ENCODE measurements at places on chromosomes 12 and 14. TPM values are rescaled to one million over a fixed set of nuclear protein-coding genes. Genes with fewer than 3 reads are reported as not detected.

A2ML1 gene
- total RNA-seq: not detected

GRCh38 chr14:75125617-75126016, 1.2 kb downstream of the NEK9 start:
- DNase-seq: no peak

GRCh38 chr14:24483604-24484252, 24.3 kb downstream of the CMA1 start:
- no peak for DNase-seq

DNA sequence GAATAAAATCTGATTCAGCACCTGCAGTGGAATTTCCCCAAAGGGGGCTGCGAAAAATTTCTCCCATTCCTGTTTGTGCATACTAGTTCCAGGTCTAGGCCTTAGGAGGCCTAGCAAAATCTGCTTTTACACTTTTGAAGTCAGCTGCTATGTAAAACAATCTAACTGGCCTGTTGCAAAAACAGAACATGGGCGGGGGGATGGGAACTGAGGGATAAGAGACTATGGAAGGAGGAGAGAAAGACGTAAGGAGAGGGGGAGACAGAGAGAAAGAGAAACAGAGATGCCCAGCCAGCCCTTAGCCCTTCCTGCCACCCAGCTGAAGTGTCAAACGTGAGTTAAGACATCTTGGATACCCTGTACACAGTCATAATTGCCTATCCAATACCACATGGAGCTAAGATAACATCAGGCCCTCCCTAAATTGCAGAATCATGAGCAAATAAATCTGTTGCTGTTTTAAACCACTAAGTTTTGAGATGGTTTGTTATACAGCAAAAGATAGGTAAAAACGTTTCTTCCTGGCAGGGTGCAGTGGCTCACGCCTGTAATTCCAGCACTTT, 45.6 kb downstream of the SPTLC2 start:
- DNase-seq: no peak

GRCh38 chr12:68761901-68762630, 16.1 kb downstream of the SLC35E3 start:
- DNase-seq: no peak

- DNase-seq: no peak
Measured at GRCh38 chr12:13727707-13728195, 253.7 kb downstream of the GRIN2B start.

DNA sequence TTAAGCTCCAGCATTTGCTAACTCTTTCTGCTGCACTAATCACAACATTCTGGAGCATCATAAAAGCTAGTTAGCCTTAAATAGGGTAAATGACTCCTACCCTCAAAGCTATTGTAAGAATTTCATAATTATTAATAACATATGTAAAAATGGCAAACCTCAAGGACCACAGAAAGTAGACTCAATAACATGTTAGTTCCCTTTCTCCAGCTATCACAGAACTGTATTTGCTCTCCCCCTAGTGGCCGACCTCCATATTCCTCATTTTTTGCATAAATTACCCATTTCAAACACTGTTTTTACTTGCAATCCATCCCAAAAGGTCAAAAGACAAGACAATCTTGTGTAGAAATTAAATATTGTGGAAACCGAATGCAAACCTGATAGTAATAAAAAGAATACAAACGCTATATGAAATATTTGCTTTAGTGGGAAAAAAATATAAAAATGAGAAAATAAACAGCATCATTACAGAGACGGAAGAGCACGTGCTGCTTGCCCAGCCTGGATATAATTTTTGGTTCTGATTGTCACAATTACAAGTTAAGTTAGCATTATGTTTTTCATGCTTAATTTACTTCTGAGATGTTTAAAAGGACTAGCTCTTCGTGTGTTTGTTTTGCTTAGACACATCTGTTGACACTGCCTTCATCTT, 97.9 kb downstream of the RERGL start:
- peak; percentile 17 for DNase-seq

GRCh38 chr14:77097006-77097699, 905 bp upstream of the CIPC start:
- DNase-seq: no peak

DNA sequence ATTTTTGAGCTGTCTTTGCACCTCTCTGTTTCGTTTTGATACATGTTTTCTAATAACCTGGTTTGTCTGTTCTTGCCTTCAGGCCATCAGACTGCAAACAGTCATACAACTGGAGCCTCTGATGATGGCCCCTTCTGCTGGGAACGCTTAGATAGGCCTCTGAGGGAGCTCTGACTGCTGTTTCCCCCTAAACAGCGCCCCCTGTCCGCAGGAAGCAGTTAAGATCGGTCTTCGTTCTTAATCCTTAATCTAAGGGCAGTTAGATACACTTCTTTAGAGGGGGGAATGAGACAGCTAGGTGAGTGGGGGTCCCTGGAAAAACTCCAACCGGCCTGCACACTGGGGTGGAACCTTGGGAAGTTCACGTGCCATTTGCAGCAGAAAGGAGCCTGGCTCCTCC, 1338.8 kb upstream of the SEL1L start:
- no peak for DNase-seq

DNA sequence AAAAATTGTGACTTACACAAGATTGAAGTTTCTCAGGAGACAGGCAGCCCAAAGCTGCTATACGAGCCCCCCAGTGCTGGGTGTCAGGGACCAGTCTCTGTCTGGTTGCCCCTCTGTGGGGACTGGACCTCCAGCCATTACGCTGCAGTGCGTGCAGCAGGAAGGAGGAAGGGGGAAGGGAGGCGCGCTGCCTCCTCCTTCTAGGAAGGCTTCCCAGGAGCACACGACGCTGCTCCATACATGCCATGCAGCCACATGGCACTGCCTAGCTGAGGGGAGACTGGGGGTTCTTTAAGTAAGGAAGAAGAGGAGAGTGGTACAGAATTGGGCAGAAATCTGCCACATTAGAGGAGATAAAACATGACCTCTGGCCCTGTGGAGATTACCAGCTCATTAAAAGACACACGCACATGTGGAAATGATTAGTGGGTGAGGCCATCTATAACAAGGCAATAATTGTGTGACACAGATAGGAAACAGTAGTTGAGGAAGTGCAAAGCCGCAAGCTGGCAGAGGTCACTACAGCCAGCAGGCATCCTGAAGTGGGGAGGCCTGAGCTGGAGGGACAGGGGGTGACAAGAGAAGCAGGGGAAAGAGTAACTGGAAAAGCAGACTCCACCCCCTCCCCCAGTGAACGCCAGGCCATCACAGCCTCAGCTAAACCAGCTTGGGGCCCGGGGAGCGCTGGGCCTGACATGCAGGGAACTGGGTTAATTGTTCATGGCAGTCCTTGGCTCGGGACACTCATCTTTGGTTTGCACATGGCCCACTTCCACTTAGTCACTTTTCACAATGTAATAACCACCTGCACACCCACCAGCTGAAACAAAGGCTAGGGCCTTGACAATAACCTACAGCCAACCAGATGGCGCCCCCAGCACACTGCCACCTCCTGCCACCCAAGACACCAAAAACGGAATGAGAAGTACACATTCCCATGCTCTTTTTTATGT, 39.6 kb downstream of the CCDC88C start:
- DNase-seq: no peak

DNA sequence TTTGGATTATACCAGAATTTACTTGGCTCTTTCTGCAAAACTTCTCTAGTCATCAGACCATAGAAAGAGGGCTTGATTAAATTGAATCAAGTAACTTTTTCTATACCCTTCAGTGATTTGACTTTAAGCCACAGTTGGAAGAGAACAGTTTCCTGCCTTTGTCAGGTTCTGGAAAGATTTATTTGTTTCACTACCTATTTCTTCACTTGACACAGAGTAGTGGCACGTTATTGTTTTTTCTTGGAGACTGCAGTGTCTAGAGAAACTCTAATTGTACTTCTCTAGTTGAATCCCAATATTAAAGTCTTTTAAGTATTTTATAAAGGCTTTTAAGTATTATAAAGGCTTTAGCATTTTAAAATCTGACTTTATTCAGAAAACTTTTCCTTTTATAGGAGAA, 138.1 kb downstream of the TMEM117 start:
- no peak for DNase-seq

GRCh38 chr12:124433147-124433874, 134.1 kb downstream of the NCOR2 start:
- DNase-seq: no peak

DNA sequence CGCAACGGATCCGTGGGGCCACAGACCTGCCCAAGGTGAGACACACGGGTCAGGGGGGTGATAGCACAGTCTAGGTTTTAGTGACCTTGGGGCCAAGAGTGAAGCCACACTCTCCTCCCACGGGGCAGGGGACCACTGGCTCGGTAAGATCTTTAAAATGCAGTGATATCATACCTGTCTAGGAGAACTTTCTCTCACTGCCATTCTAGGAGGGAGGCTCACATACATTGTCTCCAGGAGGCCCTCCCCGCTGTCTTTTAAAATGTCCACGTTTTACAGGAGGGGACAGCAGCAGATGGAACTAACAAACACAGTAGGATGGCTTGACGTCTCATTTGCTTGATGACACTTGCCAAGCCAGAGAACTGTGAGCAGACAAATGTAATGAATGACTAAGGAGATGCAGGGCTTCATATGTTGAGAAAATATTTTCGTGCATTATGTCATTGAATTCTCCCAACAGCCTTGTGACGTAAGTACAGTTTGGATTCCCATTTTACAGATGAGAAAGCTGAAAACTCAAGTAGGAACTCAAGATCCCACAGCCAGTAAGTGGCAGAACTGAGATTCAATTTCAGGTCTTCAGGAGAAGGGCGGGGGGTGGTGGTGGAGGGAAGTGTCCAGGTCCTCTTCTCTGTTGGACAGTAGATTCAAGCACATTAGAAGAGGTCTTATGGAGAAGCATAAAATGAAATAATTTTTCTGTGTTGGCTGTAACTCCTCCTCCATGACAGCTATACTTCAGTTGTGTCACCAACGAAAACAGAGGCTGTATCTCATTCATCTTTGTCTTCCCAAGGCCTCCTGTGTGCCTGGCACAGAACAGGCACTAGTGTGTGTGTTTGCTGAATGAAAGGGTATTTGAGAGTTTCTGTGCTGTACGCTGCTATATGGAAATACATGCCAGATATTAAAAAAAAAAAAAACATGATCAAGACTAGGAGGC, 2.1 kb downstream of the VASH1 start:
- no peak for DNase-seq

DNA sequence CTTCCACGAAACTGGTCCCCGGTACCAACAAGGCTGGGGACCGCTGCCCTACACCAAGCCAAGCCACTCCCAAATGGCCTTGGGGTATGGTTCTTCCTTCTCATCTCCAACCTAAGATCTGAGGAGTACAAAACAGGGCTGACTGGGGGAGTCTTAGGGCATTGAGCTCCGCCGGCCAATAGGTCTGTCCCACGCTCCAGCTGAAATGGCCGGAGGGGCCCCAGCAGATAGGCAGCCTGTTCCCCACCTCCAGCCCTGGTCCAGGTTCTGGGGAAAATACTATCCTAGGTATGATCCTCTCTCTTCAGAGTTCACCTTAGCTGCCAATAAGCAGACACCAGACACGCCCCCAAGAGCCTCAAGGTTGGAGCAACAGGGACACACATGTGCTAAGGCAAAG, 90.2 kb downstream of the ACTN1 start:
- no peak for DNase-seq

DNA sequence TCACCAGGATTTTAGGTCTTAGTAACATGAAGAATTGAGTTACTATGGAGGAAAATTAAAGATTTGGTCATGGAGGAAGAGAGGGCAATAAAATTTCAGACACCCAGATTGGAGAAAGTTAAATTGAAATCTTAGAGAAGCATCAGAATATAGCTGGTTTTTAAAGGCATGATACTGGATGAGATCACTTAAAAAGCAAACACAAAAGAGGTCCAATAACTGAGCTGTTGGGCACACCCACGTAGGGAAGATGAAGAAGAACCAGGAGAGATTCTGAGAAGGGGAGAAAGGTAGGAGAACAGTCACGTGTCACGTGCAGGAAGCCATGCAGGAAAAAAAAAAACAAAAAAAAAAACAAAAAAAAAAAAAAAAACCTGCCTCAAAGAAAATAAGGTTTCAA, 18.8 kb downstream of the CAPS2 start:
- DNase-seq: no peak

PSMB5 gene
- 191 TPM for total RNA-seq

GALNT6 gene
- not detected for total RNA-seq

FGF23 gene
- total RNA-seq: not detected

NAV3 gene
- total RNA-seq: 9.4 TPM

GCH1 gene
- total RNA-seq: 15.2 TPM

RPGRIP1 gene
- 0.05 TPM for total RNA-seq

CLECL1 gene
- not detected for total RNA-seq

DNA sequence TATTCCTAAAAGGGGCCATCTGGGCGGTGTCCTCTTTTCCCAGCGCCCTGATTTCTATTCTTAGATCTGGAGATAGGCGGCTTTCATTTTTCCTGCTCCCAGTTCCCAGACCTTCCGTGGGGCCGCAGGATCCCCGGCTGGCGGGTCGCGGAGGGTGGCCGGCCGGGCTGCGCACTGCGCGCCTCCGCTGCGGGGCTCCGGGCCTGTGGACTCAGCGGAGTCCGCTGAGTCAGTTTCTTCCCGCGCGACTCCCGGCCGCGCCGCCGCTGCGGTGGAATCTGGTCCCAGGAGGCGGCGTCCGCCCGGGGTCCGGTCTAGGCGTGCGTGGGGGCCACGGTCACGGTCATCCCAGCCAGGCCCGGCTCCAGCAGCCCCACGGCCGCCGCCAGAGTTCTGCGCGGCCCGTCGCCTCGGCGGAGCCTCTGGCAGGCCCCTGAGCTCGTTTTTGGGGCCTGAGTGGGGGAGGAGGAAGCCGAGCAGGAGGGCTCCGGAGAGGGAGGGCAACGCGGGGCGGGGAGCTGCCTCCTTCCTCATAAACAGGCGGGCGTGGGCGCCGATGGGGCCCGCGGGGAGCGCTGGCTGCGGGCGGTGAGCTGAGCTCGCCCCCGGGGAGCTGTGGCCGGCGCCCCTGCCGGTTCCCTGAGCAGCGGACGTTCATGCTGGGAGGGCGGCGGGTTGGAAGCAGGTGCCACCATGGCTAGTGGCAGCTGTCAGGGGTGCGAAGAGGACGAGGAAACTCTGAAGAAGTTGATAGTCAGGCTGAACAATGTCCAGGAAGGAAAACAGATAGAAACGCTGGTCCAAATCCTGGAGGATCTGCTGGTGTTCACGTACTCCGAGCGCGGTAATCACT, at the start of gene LRRK2:
LRRK2 (plus strand) TSS at position 559 of the 853 bp plus-strand sequence; CDS start at position 694, 135 bp downstream.
- peak; percentile 26 for DNase-seq

LRRIQ1 gene
- total RNA-seq: 0.72 TPM

GRCh38 chr14:31712244-31713127, 151.3 kb downstream of the NUBPL start:
- no peak for DNase-seq

- no peak for DNase-seq
Measured at GRCh38 chr12:2998789-2999264, 39.6 kb downstream of the TEAD4 start.

GRCh38 chr12:42407306-42407705, 81.3 kb downstream of the PPHLN1 start:
- no peak for DNase-seq

PLEKHG7 gene
- not detected for total RNA-seq

GPR132 gene
- total RNA-seq: not detected

MYO1H gene
- not detected for total RNA-seq

CISTR gene
- not detected for total RNA-seq

- DNase-seq: no peak
Measured at GRCh38 chr12:95755261-95755865, 35.2 kb downstream of the NTN4 start.

HOXC4 gene
- 0.12 TPM for total RNA-seq

ZFYVE26 gene
- 13.4 TPM for total RNA-seq

Measured in NCI-H460 (cell line).